IMR-90 (cell line): ENCODE measurements at places on chromosomes 2 and 18. TPM values are rescaled to one million over a fixed set of nuclear protein-coding genes. Genes with fewer than 3 reads are reported as not detected.

DNA sequence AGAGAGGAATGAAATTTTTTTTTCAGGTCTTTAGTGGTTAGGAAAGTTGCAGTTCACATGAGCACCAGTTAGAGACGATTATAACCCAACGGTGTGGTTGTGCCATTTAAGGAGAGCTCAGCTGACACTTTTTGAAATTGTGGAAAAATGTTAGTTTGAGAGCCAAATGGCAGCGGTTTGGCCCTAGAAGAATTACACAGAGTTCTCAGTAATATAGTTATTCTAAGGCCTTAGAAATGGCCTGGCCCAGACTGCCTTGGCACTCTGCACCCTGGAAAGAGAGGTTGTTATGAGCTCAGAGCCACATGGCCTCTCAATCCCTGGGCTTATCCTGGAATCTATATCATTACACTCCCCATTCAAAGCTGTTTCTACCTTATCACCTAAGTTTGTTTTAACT lies 117.4 kb downstream of the RHBDD1 start:
- no peak for DNase-seq

The ZNF236 gene
- 3.4 and 3.6 TPM in 2 replicates for polyA plus RNA-seq

GRCh38 chr18:51107598-51108305 lies 77.7 kb downstream of the SMAD4 start:
- peak; percentile 10 for DNase-seq

GRCh38 chr2:29223851-29224692 lies 108.9 kb downstream of the CLIP4 start:
- peak; percentile 55 for DNase-seq

The ATP6V1B1 gene
- polyA plus RNA-seq, result 1.3 and 1.4 TPM in 2 replicates

The DPP10 gene
- not detected in 2 replicates for polyA plus RNA-seq

- DNase-seq, result no peak
These were observed 143.6 kb downstream of the TDRD15 start for GRCh38 chr2:21267232-21267835.

GRCh38 chr2:174180165-174180724 lies 68.1 kb downstream of the OLA1 start:
- no peak for DNase-seq

The UGT1A8 gene
- polyA plus RNA-seq, result not detected in 2 replicates

GRCh38 chr2:151916632-151917031 lies 88.4 kb upstream of the ARL5A start:
- DNase-seq, result no peak

- DNase-seq, result no peak
These were observed 43.5 kb downstream of the PDCL3 start for GRCh38 chr2:100606332-100606725.

DNA sequence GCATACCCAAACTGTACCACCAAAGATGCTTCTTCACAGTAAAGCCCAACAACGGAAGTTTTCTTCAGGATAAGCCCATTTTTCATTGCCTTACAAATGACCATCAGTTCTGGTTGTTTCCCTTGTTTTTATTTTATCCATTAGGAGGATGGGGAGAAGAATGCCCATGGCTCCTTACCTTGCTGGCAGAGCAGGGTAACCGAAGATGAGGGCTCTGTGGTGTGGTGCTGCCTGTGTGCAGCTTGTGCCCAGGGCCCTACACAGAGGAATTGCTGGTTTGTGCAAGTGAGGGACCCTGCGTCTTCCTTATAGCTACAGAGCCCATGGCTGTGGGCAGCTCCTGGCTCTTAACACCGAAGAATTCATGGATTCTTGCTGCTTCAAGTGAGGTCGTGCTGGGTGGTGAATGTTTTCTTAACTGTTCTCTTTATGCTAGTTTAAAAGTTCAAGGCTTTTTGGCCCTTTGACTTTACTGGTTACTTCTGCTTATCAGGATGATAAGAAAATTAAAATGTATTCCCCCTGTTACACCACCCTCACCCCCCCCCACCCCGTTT lies 110.6 kb downstream of the MAP4K4 start:
- DNase-seq, result no peak

DNA sequence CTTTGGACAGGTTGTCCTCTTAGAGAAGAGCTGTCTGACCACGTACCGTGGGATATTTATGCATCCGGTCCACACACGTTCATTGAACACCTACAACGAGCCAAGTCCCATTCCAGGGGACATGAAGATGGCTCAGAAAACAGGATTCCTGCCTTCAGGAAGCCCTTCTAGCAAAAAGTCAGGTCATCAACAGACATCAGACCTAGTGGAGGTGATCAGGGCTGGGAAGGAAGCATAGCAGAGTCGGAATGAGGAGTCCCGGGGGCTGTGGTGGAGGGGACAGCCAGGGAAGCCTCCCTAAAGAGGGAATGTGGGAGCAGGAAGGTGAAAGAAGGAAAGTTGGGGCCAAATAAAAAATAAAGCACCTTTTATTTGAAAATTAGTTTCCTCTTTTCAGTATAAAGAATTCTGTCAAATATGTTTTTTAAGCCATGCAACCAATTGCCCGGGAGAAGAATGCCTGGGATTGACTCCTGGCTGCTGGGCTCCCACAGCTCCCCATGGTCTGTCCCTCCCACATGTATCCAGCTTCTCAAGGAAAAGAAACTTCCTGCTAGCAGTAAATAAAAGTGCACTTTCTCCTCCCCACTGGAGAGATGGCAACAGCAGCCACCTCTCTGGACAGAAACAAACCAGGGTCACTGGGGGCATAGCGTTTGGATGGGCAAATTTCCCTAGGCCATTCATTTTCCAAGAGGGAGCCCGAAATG lies 144.8 kb downstream of the SMAD7 start:
- no peak for DNase-seq

DNA sequence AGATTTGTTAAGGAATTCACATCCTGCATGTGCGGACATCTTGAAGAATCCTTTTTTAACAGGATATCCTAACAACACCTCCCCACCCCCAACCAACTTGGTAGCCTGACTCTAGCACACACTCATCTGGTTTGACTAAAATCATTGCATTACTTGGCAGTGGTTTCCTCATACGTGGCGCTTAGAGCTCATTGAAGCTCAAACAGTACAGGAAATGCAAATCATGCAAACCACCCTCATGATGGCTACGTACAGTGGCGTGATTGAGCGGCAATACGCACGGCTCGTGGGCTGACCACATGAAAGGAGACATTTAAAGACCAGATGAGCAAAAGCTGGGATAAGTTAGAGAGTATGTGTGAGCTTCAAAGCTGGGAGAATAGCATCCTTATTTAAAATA lies 336.2 kb downstream of the ZEB2 start:
- peak; percentile 85 for DNase-seq

DNA sequence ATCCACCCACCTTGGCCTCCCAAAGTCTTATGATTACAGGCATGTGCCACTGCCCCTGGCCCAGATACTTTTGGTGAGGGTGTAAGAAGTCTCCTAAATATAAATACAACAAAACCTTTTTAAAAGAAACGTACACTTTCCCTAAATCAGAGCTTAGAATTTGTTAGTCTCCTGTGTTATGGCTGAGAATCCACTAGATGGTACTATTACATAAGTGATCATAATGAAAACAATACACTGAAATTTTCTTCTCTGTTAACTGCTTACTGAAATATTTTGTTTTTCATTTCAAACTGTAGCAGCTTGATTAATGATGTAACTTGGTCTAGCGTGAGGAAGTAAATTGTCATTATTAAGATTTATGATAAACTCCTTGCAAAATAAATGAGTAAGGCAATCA lies 74.8 kb upstream of the FAM98A start:
- DNase-seq, result peak; percentile 25

The IL36B gene
- not detected in 2 replicates for polyA plus RNA-seq

The SERPINB13 gene
- polyA plus RNA-seq, result not detected in 2 replicates

DNA sequence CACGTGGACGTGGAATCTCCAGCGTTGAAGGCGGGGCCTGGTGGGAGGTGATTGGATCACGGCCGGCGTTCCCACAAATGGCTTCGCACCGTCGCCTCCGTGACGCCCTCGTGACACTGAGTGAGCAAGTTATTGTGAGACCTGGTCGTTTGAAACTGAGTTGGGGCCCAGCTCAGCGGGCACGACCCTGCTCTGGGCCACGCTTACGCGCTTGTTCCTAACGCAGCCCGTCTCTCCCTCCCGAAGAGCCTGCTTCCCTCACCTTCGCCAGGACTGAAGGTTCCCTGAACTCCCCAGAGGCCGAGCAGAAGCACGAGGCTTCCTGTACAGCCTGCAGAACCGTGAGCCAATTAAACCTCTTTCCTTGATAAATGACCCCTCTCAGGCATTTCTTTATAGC lies 121.8 kb downstream of the RTP5 start:
- no peak for DNase-seq

The GAD1 gene
- not detected in 2 replicates for polyA plus RNA-seq

The IL37 gene
- polyA plus RNA-seq, result 0.15 TPM in 1 of 2 replicates, not detected in the other

The HOXD9 gene
- polyA plus RNA-seq, result not detected in 2 replicates

DNA sequence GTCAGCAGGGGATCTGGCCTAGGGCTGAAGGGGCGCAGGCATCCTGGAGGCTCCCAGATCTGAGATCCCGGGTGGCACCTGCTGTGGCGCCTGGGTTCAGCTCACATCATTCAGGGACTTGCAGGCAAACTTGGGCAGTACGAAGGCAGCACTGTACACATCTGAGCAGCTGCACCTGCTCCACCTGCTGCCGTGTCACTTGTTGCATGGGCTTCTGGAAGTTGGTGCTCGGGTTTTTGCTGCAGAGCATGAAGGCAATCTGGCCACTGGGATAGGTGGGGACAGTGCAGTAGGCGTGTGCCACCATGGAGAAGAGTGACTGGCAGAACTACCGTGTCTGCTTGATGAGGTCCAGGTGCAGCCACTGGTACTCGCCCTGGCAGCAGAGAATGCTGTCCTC lies 48.6 kb downstream of the UGGT1 start:
- no peak for DNase-seq

- DNase-seq, result peak; percentile 79
These were observed 26.0 kb downstream of the FAM178B start for GRCh38 chr2:96960153-96960961.

The FAHD2A gene
- 34.0 and 35.1 TPM in 2 replicates for polyA plus RNA-seq

GRCh38 chr2:216606551-216607276 lies 26.5 kb upstream of the IGFBP2 start:
- no peak for DNase-seq

DNA sequence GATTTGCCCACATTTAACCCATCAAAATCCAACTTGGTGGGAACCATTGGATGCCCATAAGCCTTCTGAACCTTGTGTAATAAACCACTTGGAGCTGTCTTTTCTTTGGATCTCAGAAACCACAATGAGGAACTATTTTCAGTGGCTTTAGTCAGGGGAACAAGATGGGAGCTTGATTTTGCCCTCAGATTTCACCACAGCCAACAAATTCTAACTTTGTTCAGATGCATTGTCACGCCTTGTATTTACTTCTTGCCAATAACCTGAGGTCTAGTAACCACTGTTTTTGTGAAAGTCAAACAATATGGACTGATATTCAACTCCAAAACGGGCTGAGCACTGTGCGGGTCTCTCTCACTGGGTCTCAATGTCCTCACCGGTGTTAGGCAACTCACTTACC lies 508.2 kb downstream of the TNS1 start:
- no peak for DNase-seq
